Natural killer cell (primary cell): ENCODE measurements at places on chromosomes 11 and 22. TPM values are rescaled to one million over a fixed set of nuclear protein-coding genes. Genes with fewer than 3 reads are reported as not detected.

DNA sequence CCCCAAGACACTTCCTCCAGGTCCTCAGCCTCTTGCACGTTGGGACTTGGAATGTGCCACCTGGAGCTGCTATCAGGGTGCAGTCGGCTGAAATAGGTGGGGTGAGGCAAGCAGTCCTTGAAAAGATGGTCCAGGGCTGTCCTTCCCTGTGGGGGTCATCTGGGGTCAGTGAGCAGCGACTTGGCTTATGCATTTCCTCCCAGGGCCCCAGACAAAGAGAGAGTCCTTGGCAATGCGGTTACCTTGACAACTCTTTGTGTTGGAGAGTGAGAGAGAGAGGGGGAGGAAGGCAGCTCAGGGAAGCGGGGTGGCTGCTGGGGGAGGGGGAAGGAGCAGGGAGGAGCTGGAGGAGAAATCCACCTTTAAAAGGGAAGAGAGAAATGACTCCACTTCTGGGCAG lies 93.8 kb downstream of the MIAT start:
- DNase-seq: no peak

DNA sequence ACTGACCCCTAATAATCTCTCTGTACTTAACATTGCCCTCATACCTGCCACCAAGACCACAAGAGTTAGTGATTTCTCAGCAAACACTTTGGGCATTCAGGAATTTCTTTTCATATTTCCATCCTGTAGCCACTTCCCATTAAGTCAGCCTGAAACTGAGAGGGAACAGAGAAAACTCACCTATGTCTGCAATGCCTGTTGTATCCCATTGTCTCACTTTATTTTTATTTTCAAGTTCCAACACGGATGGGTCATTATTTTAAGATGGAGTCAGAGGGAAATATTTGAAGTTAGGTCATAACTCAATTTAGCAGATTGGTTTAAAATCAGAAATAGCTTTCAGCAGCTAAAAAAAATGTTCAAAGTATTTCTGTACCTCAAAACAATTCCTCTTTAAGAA lies 937.8 kb upstream of the CHORDC1 start:
- DNase-seq: no peak

DNA sequence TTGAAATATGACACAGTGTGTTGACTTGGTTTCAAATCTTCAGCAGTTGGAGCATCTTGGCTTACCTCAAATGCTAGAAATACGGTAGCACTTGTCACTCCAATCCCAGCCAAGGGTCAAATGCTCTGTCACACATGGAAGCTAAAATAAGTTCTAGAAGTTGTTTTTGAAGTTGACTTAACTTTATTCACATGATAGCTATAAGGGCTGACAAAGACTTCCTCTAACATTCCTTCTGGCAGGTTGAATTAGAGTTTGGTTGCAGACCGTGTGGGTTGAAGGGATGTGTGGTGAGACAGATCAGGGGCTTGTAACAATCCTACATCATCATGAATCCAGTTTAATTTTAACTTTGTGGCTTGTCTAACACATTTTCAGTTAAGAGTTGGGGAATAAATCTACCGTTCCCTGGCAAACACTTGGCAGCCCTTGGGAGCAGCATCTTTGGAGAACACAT lies 4.6 kb downstream of the SLN start:
- DNase-seq: no peak

DNA sequence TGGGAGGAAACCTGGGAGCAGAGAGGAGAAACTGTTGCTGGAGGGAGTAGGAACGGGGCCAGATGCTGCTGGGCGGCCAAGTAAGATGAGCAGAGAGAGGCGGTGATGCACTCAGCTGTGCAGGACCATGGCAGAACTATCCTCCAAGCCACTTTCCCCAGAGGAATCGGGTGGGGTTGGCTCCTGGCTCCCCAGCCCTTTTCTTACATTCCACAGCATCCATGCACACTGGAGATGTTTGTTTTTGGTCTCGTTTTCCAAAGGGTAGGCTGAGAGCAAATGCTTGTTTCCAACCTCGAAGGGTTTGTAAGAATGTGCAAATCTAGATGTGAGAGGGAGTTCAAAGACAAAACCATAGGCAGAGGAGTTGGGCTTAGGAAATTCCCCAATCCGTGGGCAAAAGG lies 73.2 kb downstream of the DBX1 start:
- DNase-seq: no peak

- no peak for DNase-seq
Measured at GRCh38 chr11:63870351-63871140, 31.6 kb downstream of the MARK2 start.

Gene PLEKHB1
- total RNA-seq: 2.9 TPM

DNA sequence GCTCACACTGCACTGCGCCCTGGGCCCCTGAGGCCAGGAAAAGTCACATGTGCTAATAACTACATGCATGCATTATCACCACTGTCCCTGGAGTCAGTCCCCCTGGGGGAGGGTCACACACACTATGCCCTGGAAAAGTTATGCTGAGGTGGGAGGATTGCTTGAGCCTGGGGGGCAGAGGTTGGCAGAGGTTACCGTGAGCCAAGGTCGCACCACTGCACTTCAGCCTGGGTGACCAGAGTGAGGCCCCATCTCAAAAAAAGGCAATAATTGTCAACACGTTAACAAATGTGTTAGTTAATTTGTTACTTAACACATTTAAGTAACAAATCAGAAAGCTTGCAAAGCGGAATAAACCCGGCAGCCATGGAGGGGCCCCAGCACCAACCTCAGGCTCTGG lies 13.3 kb upstream of the SEC14L6 start:
- DNase-seq: no peak

GRCh38 chr11:87634331-87634730 lies 540.9 kb downstream of the RAB38 start:
- DNase-seq: no peak

Gene SPDYC
- total RNA-seq: not detected

Gene APLNR
- not detected for total RNA-seq

DNA sequence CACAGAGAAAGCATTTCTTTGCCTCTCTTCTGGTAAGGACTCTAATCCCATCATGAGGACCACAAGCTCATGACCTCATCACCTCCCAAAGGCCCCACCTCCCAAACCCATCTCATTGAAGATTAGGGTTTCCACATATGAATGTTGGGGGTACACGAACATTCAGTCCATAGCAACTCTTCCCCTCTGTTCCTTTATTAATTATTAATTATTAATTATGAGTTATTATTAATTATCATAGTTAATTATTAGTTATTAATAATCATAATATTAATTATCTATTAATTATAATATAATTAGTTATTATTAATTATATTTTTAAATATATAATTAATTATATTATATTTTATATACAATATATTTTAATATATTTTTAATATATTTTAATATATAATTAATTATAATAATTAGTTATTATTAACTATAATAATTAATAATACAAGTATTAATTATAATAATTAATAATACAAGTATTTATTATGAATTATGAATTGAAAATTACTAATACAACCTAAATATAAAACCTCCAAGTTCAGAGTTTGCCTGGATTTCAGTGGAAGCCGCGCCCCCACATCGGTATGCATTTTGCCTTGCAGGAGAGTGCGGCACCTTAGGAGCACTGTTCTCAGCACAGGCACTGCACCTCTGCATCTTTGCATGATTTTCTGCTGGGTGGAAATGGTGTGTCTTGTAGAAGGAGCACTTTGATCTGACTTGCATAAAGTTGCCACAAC lies 128.0 kb upstream of the FGF3 start:
- no peak for DNase-seq

DNA sequence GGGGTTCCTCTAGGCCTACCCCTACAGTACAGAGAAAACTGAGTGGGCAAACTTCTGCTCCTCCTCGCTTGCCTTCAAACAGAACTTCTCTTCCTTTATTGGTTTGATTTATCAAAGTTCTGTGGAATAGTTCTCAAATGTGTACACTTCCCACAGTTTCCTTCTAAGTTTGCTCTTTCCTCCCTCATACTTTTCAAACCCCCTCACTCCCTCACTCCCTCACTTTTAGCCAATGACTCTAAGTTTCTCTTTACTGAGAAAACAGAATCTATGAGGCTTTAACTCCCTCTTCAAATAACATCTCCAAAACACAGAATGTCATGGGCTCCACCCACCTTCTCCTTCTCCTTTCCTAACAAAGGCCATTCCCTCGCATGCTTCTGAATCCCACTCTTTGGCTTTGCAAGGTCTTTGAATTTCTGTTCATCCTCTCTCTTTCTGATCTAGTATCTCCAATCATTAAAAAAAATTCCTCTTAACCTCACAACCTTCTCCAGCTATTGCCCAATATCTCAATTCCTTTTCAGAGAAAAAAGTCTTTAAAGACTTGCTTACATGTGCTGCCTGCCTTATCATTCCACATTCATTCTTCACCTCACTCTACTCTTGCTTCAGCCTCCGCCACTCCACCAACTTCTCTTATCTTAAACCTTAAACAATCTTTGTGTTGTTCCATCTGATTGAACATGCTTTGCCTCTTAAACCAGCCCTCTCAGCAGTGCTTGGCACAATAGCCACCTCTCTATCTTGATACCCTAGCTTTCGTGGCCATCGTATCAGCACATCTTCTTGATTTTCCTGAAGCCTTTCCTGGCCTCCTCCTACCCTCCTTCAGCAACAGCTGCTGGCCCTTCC lies 57.2 kb downstream of the DDI1 start:
- no peak for DNase-seq

- no peak for DNase-seq
Measured at GRCh38 chr11:74684661-74685060, 46.6 kb downstream of the CHRDL2 start.

Gene PATZ1
- total RNA-seq: 39.2 TPM

Gene TSPAN18
- total RNA-seq: 2.4 TPM

DNA sequence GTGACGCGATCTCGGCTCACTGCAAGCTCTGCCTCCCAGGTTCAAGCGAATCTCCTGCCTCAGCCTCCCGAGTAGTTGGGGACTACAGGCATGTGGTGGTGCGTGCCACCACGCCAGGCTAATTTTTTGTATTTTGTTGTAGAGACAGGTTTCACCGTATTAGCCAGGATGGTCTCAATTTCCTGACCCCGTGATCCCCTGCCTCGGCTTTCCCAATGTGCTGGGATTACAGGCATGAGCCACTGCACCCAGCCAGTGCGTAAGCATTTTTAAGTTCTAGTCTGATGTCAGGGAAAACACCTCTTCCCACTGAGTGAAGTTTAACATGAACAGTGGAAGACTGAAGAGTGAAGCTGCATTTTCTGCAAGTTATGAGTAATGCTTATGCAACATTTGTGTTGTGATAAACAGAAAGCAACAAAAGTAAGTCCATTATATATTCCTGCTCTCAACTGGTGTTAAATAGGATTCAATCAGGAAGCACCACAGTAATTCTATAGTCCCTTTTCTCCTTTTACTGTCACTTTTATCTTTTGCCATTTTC lies 1219.8 kb upstream of the RAG2 start:
- DNase-seq: no peak

- DNase-seq: no peak
Measured at GRCh38 chr11:112570333-112570732, 309.7 kb upstream of the PLET1 start.

GRCh38 chr11:84414920-84415319 lies 1128.8 kb upstream of the CCDC90B start:
- no peak for DNase-seq

Gene HTR3A
- total RNA-seq: not detected

- no peak for DNase-seq
Measured at GRCh38 chr11:15969281-15969680, 387.1 kb downstream of the SOX6 start.

Gene MRPL11
- 20.7 TPM for total RNA-seq

DNA sequence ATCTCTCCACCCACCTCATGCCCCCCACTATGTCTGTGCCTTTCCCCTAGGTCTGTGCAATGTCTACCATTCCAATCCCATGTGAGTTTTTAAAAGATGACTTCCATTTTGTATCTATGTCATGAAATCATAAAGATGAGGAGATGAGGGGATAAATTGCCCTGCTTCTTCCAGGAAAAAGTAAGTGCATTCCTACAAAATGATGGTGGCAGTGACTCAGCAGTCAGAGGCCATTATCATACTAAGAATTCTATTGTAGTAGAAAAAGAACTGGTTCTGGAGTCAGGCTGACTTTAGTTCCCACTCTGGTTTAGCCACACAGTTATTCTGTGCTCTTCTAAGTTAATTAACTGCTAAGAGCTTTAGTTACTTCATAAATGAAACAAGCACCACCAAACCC lies 89.6 kb upstream of the API5 start:
- no peak for DNase-seq
